SIG-M5 (cell line): ENCODE measurements at places on chromosomes 2 and 18.
A peak's percentile ranks its signal among the peaks of the same experiment; 100 is the strongest.

- DNase-seq, result peak; percentile 55
Observed at GRCh38 chr2:88074854-88075292, 7.2 kb downstream of the SMYD1 start.

DNA sequence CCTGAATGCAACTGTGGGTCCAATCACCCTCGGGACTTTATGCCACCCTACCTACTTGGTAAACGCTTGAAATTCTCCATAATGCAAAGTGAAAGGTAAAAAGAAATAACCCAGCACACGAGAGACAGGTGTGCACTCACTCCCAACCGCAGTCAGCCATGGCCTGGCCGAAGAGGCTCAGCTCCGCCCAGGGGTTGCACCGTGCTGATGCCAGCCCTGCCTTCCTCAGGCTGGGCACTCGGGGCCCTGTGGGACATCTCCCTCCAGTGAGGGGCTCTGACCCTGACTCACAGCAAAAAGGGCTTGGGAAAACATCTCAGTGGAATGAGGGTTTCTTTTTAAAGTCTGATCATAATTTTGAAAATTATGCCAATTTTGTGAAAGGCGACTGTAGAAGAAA, 13.3 kb downstream of the SLC66A2 start:
- no peak for DNase-seq

- no peak for DNase-seq
Observed at GRCh38 chr2:186187854-186188253, 298.2 kb upstream of the ZC3H15 start.

- no peak for DNase-seq
Observed at GRCh38 chr18:50898919-50899318, 20.0 kb downstream of the ME2 start.

- no peak for DNase-seq
Observed at GRCh38 chr2:12240206-12240605, 476.5 kb upstream of the TRIB2 start.

- DNase-seq, result no peak
Observed at GRCh38 chr2:65504814-65505697, 72.7 kb upstream of the SPRED2 start.

GRCh38 chr18:2009942-2010697, 561.2 kb downstream of the METTL4 start:
- no peak for DNase-seq

DNA sequence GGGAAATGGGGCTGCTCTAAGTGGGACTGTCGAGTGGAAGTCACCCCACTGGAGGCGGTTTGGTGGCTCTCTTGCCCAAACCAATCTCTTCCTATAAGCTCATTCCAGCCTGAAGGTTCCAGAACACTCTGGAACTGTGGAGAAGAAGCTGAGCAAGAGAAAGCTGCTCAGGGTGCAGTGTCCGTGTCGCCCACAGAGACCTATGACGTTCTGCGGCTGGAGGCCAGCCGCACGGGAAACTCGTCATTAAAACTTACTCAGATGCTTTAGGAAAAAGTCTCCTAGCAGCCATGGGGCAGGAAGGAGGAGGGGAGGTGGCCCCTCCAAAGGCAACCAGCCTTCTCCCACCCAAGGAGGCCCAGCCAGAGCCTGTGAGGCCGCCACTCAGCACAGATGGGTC, 41.7 kb downstream of the ADCY3 start:
- DNase-seq, result no peak

DNA sequence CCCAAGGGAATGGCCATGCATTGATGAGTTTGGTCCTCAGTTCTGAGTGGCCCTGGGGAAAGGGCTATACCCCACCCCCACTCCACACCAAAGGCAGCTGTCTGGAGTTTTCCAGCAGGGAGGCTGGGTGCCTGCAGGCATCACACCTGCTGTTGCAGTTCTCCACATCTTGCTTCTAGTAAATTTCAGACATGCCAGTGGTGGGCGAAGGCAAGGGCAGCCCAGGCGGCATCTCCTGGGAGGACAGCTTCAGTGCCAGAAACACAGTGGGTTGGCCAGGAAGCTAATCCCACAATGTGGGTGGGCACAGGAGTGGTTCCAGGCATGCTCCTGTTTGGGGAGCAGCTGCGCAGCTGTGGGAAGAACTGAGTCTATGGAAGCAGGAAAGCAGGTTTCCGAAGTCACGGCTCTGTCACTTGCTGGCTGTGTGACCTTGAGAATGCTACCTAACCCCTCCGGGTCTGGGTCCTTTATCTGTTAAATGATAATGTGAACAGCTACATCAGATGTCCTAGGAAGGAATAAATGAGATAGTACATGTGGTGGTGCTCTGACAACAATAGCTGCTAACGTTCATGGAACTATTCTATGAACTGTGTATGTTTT, 84.6 kb upstream of the SPTBN1 start:
- DNase-seq, result no peak

- no peak for DNase-seq
Observed at GRCh38 chr2:240320204-240320993, 115.1 kb upstream of the GPC1 start.

- no peak for DNase-seq
Observed at GRCh38 chr18:49898421-49898820, 85.1 kb upstream of the ACAA2 start.

- DNase-seq, result no peak
Observed at GRCh38 chr2:85733121-85733960, 20.4 kb upstream of the ATOH8 start.

DNA sequence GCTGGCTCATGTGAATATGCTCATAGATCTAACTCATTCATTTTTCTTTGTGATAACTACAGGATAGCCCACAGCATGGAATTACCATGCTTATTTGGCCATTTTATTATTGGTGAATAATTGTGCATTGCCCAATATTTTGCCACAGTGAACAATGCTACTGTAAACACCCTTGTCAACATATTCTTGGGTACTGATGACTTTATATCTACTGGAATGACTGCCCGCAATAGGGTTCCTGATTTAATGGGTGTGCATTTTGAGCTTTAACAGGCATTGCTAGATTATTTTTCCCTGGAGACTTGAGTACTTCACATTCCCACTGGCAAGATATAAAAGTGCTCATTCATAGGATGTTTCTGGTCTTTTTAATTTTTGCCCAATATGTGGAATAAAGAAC, 42.7 kb upstream of the EVA1A start:
- no peak for DNase-seq

GRCh38 chr2:71800106-71800809, 346.9 kb downstream of the DYSF start:
- DNase-seq, result no peak

DNA sequence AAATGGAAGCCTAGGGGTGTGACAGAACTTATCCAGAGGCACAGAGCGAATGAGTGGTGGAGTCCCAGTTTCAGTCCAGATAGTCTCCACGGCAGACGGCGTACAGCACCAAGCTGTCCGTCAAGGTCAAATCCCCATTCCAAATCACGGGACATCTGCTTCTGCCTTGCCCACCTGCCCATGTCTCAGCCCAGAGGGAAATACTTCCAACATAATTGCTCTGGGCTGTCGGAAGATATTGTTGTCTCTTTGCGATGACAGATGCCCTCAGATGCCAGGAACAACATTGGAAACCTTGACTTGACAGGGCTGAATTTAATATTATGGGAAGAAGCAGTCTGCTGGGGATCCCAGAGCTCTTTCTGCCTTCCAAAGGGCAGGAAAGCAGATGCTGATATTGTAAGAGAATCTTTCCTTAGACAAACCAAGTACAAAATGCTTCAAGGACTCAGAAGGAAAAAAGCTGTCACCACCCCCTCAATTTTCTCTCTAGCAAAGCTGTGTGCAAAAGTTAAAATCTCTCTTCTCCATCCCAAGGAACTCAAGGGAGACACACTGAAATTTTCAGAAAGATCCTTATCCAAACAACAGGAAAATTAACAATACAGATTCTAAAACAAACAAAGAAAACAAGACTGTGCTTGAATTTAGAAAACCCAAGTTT, 364.0 kb downstream of the LRATD1 start:
- DNase-seq, result no peak

DNA sequence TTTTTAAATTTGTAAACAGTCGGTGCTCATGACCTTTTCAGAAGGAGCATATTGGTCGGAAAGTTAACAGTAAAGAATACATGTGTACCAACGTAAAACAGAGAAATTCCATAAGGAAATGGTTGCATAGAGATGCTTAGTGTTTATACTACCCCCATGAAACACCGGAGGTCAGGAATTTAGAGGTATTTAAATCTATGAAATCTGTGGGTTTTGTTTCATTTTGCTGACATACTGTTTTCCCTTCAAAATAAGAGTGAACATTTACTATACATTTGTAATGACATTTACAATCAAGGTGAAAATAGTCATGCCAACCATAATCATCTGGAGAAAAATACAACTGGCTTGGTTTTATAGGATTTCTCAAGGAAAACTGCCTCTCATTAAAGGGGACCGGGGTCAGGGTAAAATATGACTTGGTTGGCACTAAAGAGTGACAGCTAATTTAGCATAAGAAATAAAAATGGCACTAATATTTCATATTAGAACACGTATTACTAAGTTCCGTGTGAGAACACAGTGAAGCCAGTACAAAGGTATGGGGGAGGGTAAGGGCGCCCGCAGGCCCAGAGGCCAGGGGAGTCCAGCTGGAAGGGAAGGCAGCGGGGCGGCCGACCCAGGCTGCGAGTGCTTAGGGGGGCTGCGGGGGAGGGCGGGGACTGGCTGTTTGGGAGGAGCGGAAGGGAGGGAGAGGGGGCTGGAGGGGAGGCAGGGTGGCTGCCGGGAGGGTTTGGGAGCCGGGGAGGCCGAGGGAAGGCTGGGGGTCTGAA, 1.1 kb upstream of the RNU4ATAC start:
- DNase-seq, result no peak

DNA sequence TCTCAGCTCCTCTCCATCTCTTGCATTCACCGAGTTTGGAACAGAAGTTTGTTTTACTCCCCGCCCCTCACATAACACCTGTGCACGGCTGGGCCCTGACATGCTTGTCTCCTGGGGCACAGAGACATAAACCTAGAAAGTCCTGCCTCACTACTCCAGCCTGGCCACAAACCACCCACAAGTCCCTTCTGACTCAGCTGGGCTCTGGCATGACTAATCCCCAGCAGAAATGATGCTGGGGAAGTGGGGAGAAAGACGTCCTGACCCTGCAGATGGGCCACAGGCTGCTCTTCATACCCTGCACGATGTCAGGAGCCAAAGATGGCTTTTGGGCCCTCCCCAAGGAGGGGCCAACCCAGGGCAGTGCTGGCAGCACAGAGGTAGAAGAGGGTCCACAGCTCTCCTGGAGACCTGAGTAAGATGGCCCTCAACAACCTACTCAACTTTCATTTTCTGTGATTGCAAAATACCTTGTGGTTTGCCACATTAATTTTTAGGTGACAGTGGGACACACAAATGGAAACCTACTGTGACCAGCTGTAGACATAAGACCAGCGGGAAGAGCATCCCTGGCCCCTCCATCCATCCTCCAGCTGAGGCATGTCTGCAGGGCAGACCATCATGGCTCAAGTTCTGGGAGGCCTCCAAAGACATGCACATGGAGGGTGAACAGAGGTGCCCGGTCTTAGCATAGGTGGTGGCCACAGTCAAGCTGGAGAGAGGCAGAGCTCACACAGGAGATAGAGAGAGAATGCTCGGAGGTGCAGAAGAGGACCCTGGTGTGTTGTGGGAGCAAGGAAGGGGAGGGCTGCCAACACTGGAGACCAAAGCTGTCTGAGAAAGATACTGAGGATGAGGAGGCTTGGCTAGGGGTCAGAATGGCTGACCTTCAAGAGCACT, 40.0 kb downstream of the DNMT3A start:
- peak; percentile 71 for DNase-seq

- DNase-seq, result no peak
Observed at GRCh38 chr2:207600231-207600630, 25.0 kb downstream of the METTL21A start.
